ENCODE measurements at places on chromosomes 7 and 10.

DNA sequence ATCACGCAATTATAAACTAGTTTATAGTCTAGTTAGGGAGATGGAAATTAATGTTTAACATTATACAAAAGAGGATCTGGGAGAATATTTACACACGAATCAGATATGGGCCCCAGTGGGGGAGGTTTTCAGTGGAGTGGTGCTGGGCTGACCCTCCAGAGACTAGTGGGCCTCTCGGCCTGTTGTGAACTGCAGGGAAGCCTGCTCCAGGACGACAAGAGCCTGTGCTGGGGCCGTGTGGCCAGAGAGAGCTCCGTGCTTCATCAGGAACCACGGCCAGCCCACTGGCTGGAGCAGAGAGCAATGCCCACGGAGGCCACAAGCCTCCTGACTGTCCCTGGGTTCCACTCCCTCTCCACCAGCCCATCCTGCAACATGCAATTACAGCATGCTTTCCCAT, 11.3 kb upstream of the ESYT2 start:
- no peak for DNase-seq

- DNase-seq: peak; percentile 65
Measured at GRCh38 chr10:5466451-5467206, 32.7 kb downstream of the CALML5 start.

GRCh38 chr7:143038635-143039034, 11.7 kb upstream of the OR9A2 start:
- no peak for DNase-seq

GRCh38 chr7:95636140-95636940, 40.0 kb upstream of the PDK4 start:
- no peak for DNase-seq

GRCh38 chr7:21426286-21427181, 1.3 kb upstream of the SP4 start:
- no peak for DNase-seq

DNA sequence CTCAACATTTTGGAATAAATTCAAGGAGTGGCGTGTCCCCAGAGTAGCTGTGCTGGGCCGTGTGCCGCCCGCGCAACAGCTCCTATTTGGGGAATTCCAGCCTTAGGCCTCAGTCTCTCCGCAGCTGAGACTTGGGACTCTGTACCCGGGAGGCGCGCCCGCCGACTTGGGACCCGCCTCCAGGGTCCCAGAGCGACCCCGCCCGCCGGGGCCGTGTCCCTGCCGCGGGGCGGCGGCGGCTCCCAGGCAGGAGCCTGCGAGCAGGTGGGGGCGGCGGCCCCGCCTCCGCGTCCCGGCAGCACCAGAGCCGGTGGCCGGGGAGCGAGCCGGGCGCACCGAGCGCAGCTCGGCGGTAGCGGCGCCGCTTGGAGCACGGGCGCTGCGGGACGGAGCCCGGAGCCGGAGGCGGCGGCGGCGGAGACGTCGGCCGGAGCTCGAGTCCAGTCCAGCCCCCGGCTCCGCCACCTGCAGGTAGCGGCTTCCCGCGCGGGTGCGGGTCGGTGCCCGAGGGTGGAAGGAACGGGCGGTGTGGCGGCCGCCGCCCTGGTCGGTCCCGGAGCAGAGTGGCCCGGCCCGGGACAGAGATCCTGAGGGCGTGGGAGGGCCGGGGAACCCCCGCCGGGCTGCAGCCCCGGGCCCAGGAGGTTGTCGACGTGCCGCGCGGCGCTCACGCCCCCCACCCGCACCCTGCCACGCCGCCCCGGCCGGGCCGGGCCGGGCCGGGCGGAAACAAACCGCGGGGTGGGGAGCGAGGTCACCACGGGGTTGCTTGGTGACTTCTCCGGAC, at the start of gene WIPF3:
WIPF3 (plus strand) TSS at position 301 of the 787 bp plus-strand sequence. CDS start 28,217 bp downstream, outside the sequence.
- no peak for DNase-seq

DNA sequence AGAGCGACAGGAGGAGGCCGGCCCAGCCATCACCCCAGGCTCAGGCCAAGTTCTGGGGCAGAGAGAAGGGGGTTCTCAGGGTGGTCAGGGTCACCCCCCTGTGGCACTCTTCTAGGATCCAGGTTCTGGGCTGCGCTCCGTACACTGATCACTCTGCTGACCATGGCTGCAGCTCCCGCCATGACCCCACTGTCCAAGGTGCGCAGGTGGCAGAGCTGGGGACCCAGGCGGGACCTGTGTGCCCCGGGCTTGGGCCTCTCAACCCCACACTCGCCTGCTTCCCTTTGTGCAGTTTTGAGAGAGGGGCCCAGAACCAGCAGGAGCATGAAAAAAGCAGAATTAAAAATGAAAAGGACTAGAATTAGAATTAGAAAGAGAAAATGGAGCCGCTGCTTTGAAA, 227.1 kb downstream of the FANK1 start:
- no peak for DNase-seq

GRCh38 chr7:156886020-156886795, 6.8 kb downstream of the LMBR1 start:
- DNase-seq: no peak

DNA sequence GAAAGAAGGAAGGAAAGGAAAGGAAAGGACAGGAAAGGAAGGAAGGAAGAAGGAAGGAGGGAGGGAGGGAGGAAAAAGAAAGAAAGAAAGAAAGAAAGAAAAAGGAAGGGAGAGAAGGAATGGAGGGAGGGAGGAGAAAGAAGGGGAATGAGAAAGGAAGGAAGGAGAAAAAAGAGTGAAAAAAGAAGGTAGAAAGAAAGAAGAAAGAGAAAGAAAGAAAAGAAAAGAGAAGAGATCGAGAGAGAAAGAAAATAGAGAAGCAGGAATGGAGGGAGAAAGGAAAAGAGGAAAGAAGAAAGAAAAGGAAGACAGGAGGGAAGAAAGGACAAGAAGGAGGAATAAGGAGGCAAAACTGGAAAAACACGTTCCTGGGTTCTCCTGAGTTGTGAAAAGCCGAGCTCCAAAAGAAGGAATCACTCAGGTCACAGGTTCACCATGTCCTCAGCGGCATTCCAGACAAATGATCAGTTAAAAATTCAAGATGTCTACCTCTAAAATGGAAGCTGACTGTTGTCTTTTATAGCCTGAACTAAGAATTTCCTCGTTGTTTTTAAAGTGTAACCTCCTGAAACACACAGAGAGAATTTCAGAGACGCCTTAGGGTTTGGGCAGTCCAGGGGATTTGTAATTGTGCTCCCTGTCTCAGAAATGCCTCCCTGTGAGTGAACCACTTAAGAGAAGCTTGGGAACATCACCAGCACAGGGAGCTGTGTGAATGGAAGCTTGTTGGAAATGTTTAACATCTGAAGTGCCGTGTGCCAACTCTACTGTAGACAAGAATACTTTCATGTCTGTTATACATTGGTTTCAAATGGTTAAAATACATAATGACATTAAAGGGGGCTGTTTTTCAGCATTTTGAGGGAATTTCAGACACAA, 80.7 kb downstream of the INHBA start:
- DNase-seq: no peak

DNA sequence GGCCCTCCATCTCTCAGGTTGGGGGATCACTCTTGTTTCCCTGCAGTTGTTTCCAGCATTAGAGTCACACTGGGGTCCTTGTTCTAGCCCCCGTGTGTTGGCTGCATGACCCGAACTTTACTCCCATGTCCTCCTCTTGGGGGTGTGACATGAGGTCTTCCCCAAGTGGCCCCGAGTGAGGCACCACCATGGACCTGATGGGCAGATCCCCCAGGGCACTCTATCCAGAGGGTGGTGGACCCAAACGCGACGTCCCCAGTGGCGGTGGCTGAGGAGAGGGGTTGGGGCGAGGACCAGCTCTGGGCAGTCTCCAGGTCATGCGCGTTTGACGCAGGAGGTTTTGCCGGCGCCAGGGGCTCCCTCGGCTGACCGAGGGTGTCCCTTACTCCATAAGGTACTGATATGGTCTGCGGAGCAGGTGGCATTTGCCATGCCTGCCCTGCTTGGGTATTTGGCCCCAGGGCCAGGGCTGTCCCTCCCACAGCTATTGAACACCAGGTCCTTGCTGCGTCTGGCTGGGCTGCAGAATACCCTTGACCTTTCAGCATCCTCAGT, 131.9 kb downstream of the LHPP start:
- no peak for DNase-seq

DNA sequence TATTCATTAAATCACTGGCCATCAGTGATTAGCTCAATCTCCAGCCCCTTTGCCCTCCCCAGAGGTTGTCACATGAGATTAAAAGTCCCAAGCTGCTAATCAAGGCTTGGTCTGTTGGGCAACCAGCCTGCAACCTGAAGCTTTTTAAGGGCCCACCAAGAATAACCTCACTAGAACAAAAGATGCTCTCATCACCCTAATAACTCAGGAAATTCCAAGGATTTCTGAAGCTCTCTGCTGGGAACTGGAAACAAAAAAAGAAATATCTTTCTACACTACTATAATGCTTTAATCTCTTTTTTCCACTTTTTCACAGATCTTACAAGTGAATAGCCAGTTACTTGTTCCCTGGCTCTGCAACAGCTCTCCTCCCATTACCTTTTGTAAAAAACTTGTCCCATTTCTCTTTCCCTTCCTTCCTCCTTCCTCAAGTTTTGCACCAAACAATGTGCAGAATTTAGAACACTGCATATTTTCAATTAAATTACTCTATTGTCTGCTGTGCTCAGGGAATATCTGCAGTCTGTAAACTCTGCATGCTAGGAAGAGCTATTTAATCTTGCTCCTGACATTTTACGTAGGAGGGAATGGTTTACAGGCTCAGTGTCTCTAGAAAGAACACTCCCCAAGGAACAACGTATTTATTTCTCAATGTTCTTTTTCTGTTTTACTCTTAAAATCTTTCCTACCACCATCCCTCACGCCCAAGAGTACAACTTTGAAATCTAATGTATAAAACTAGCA, 169.1 kb downstream of the IMMP2L start:
- no peak for DNase-seq

GRCh38 chr10:110069502-110069982, 61.8 kb downstream of the ADD3 start:
- DNase-seq: no peak

DNA sequence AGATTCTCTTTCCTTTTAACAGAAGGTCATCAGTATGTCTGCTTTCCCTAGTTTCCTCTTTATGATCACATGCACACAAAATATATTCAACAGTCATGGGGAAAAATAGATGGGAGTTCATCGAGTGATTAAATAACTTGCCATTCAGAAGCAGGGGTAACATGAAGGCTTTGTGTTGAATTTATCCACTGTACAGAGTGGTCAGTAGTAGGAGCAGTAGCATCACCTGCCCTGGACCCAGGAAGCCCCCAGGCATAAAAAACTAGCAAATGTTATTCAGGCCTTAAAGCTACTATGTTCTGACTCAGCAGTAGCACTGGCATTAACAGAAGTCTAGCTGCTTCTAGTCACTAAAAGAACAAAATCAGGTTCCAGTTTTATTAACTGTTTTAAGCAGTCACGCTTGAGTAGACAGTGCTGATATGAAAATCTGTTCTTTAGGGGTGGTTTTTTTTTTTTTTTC, 31.4 kb upstream of the FAM133B start:
- no peak for DNase-seq

GRCh38 chr10:36115364-36115763, 473.3 kb upstream of the FZD8 start:
- DNase-seq: no peak

DNA sequence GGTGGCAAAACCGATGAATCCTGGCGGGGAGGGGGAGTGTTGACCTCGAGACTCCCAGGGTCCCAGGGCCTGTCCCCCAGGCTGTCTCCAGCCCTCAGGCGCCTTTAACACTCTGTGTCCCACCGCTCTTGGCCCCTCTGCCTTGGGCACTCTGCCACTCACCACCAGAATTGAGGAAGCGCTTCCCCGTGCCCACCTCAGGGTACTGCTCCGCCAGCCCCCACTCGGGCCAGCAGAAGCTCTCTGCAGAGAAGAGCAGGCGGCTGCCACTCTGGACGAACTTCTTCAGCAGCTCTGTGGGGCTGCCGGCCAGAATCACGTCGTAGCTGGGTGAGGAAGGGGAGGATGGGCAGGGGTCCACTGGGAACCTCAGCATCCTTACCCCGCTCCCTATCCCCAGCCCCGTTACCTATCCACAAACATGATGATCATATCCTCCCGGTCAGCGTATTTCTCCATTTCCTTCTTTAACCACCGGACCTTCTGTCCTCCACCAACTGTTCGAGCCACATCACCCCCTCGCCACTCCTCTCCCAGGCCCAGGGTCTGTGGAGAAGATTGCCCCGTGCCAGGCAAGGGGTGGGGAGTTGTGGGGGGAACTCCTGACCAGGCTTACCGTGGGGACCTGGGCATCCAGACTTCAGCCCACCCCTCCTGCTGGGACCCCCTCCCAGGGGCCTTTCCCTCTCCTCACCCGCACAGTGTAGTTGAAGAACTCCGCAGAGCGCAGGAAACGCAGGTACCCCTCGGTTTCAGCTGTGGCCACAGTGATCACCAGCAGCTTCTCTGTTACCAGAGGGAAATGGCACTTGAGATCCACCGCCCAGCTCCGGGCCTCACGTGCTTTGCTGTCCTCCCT, 1.2 kb downstream of the PLOD3 start:
- DNase-seq: no peak

DNA sequence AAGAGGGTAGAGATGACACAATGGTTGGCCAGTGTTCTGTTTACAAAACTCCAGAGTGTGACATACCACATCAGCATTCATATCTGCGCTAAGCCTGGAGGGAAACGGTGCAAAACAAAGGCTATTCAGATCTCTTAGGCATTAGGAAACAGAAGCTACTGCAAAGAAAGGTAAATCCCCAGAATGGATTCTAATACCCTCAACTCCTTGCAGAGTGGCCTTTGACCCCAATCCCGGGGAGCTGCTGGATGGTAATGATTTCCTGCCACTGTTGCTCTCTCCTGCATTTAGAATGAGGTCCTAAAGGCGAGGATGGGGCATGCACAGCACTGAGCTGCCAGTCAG, 65.2 kb downstream of the AOAH start:
- DNase-seq: peak; percentile 37

DNA sequence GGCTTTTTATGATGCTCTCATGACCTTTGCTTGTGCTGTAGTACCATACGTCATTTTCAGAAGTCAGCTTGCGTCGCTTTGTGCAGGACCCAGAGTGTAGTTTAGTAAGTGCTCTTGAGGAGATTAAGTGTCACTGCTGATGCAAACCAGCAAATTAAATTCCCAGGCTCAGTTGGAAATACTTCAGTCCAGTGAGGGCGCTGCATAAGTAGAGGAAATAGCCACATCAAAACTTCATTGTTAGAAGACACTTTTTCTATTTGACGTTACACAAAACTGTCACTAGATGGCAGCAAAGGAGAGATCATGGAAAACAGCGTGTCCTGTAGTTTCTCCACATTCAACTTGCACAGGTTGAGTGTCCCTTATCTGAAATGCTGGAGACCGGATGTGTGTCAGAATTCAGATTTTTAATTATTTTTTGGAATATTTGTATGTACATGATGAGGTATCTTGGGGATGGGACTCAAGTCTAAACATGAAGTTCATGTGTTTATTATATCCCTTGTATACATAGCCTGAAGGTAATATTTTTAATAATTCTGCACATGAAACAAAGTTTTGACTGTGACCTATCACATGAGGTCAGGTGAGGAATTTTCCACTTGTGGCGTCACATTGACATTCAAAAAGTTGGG, 7.9 kb downstream of the ZNF22 start:
- DNase-seq: peak; percentile 66

DNA sequence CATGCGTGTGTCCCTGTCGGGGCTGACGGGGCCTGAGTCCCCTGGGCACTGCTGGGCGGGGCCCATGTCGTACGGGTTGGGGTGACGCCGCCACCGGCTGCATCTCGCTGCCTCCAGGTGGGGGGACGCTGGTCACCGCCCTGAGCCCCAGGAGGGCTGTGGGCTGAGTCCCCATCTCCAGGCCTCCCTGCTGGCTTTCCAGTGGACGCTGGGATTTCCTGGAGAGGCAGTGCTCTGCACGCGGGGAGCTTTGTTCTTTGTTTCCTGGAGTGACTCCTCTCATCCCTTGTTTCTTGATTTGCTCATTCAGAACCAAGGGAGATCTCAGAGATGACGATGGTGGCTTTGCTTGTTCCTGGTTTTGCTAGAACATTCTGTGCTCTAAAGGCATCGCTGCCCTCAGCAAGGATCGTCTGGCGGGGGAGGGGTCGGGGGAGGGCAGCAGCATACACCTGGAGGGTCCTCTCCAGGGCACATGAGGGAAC, 21.0 kb downstream of the PWWP2B start:
- no peak for DNase-seq

Data from BJ (cell line).